Sigmoid colon (tissue), 7 donors: ENCODE measurements at places on chromosomes 4 and X. TPM values are rescaled to one million over a fixed set of nuclear protein-coding genes. Genes with fewer than 3 reads are reported as not detected.

GRCh38 chrX:35682476-35682875, 115.7 kb upstream of the MAGEB16 start:
- no peaks in the 10 kb centered on the region for H3K27me3 ChIP-seq
- H3K4me3 ChIP-seq, result no peak overlapping the region
- H3K27ac ChIP-seq, result no peak overlapping the region
- H3K36me3 ChIP-seq, result no peaks in the 10 kb centered on the region

The NPY5R gene
- total RNA-seq, result under 0.01 TPM

GRCh38 chr4:138078751-138079520, 163.2 kb downstream of the SLC7A11 start:
- no peaks in the 10 kb centered on the region for H3K36me3 ChIP-seq
- no peak overlapping the region for H3K27ac ChIP-seq
- H3K27me3 ChIP-seq, result no peaks in the 10 kb centered on the region
- no peak overlapping the region for H3K4me3 ChIP-seq
- H3K4me1 ChIP-seq, result no peaks in the 10 kb centered on the region

The BANK1 gene
- 1.1 TPM for total RNA-seq

GRCh38 chrX:1451661-1452515, 821 bp downstream of the ASMTL start:
- H3K4me3 ChIP-seq, result peak overlapping the region; percentile 96
- peak overlapping the region; percentile 86 for H3K27ac ChIP-seq
- H3K4me1 ChIP-seq, result no peaks in the 10 kb centered on the region

The DSPP gene
- not detected for total RNA-seq

DNA sequence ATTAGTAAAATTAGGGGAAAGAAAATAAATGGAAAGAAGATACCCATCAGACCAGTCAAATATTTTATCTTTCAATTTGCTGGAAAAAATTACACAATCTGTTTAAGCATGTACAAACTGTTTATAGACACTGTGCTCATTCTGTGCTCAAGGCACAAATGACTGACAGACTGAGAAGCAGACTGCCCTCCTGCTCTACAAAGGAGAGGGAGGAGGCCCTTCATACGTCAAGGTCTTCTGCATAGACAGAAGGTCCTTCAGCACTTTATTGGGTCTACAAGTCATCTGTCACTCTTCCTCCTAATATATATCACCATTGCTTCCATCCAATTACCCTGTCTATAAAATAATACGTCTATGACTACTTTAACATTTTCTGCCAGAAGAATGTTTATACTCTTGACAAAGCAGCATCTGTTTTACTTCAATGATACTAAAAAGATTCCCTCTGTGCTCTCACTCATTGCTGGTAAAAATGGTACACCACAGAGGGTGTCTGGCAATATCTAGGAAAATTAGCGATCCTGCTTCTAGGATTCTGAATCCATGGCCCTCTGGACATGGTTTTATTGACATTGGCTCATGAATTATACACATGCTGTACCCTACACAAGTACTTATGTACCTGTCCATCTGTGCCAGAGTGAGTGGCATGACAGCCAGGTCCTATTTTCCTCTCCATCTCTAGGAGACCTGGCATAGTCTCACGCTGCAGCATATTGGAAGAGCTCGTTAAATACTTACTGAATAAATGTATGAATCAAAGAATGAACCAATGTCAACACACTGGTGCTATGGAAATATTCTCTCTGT, 11.3 kb downstream of the SLC10A6 start:
- DNase-seq, result no peak
- H3K27ac ChIP-seq, result no peak overlapping the region
- no peaks in the 10 kb centered on the region for H3K4me1 ChIP-seq
- H3K36me3 ChIP-seq, result no peaks in the 10 kb centered on the region
- H3K4me3 ChIP-seq, result no peak overlapping the region

- H3K4me1 ChIP-seq, result no peaks in the 10 kb centered on the region
- H3K27me3 ChIP-seq, result no peaks in the 10 kb centered on the region
- DNase-seq, result no peak
- H3K27ac ChIP-seq, result no peak overlapping the region
- no peaks in the 10 kb centered on the region for H3K36me3 ChIP-seq
Observed at GRCh38 chr4:74283614-74284013, 24.7 kb upstream of the EPGN start.

The ELF4 gene
- 4.6 TPM for total RNA-seq

- DNase-seq, result no peak
- H3K27me3 ChIP-seq, result no peaks in the 10 kb centered on the region
- H3K36me3 ChIP-seq, result no peaks in the 10 kb centered on the region
Observed at GRCh38 chr4:19842471-19842870, 409.2 kb upstream of the SLIT2 start.

DNA sequence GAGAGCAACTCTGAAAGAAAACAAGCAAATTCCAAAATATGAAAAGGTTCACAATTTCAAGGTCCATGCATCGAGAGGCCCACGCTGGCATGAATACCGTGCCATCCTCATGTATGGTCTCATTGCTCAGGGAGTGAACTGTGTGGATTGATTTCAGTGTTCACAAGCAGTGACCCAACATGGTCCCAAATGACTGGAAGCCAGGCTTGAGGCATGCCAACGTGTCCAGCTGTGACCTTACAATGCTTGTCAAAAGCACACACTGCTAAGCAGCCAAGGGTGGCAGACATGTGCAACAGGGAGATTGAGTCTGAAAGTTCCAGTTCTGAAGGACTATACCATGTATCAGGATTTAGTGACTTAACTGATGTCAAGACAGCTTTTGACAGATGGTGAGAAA, 58.7 kb upstream of the CLDN24 start:
- no peak overlapping the region for H3K27ac ChIP-seq
- no peak overlapping the region for H3K4me3 ChIP-seq
- no peaks in the 10 kb centered on the region for H3K4me1 ChIP-seq
- DNase-seq, result peak; percentile 39

DNA sequence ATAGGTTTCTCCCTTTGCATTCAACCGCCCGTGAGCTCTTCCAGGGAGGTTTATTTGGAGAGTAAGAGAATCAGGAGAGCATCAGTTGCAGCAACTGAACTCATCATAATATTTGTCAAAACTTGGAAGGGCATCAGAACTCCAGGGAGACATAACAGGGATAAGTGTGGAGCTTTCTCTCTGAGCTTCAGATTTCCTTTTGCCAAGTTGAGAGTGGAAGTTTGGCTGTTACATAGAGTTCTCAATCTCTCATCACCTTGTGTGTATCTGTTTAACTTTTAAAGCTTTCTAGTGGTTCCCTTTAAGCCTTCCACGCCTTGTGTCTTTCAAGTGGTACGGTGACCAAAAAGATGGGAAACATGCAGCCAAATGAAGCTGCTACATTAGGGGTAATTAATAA, 18.8 kb downstream of the BMP3 start:
- no peaks in the 10 kb centered on the region for H3K36me3 ChIP-seq
- H3K27me3 ChIP-seq, result no peaks in the 10 kb centered on the region
- peaks cover 68% of the 10 kb centered on the region for H3K4me1 ChIP-seq
- no peak overlapping the region for H3K4me3 ChIP-seq
- DNase-seq, result no peak

- H3K36me3 ChIP-seq, result no peaks in the 10 kb centered on the region
- no peak overlapping the region for H3K4me3 ChIP-seq
- no peaks in the 10 kb centered on the region for H3K27me3 ChIP-seq
- DNase-seq, result no peak
- H3K27ac ChIP-seq, result no peak overlapping the region
Observed at GRCh38 chr4:53520116-53520515, 71.2 kb downstream of the LNX1 start.

DNA sequence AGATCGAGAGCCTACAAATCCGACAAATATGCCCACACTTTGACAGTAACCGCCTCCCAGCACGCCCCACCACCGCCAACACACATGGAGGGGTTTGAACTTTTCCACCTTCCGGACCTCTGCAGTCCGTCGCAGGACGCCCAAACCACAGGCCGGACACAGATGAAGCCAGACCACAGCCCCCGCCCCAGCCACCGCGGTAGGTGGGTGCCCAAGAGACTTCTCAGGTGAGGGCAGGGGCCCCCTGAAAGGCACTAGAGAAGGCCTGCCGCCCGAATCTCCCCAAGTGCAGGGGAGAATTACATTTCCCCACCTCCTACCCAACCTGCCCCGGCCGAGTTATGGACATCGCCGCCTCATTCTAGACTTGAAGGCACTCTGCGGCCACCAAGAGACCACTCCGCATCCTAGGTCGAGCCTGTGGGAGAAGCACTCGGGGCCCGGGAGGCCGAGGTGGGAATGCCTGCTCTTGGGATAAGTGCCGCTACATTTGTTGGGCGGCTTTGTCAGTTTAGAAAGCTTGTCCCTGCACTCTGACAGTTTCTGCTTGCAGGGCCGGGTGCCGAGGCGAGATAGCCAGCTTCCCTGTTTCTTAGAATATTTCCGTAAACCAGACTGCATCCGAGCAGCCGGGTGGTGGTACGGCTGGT, 21.5 kb downstream of the HAND2 start:
- H3K4me1 ChIP-seq, result peaks cover 49% of the 10 kb centered on the region
- no peaks in the 10 kb centered on the region for H3K36me3 ChIP-seq
- H3K27me3 ChIP-seq, result no peaks in the 10 kb centered on the region
- peak overlapping the region; percentile 85 for H3K27ac ChIP-seq

GRCh38 chr4:3771164-3771809, 5.1 kb downstream of the ADRA2C start:
- DNase-seq, result no peak
- H3K27ac ChIP-seq, result no peak overlapping the region
- H3K4me1 ChIP-seq, result no peaks in the 10 kb centered on the region
- H3K27me3 ChIP-seq, result peaks cover 62% of the 10 kb centered on the region
- no peak overlapping the region for H3K4me3 ChIP-seq

GRCh38 chr4:38145033-38145678, 185.0 kb downstream of the PTTG2 start:
- no peaks in the 10 kb centered on the region for H3K27me3 ChIP-seq
- peaks cover 35% of the 10 kb centered on the region for H3K4me1 ChIP-seq
- H3K36me3 ChIP-seq, result peaks cover 1% of the 10 kb centered on the region
- H3K4me3 ChIP-seq, result no peak overlapping the region

The RAI2 gene
- 11.8 TPM for total RNA-seq
